ENCODE measurements at places on chromosomes 6 and 20.

GRCh38 chr20:63553933-63554290 is at the start of gene FNDC11:
TSS of gene FNDC11 (plus strand) at chr20:63554159. CDS start at chr20:63555664, 1,505 bp downstream.
- no peak for DNase-seq

DNA sequence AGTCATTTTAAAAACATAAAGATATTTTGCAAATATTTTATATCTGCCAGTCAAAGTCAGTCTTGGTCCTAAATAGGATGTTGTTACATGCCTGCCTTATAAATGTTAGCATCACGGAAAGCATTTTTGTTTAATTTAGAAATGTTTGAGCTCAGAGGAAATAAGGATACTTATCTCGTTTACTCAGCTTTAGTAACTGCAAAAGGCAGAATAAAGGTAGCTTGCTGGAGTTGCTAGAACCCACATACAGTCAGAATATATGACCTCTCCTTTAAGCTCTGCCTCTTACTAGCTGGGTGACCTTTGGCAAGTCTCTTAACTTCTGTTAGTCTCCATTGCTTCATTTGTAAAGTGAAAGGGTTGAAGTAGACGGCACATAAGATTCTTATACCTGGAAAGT is 867.3 kb downstream of the KIF16B start:
- DNase-seq: no peak

- DNase-seq: peak; percentile 17
Measured at GRCh38 chr6:89792881-89793280, 26.7 kb downstream of the MDN1 start.

DNA sequence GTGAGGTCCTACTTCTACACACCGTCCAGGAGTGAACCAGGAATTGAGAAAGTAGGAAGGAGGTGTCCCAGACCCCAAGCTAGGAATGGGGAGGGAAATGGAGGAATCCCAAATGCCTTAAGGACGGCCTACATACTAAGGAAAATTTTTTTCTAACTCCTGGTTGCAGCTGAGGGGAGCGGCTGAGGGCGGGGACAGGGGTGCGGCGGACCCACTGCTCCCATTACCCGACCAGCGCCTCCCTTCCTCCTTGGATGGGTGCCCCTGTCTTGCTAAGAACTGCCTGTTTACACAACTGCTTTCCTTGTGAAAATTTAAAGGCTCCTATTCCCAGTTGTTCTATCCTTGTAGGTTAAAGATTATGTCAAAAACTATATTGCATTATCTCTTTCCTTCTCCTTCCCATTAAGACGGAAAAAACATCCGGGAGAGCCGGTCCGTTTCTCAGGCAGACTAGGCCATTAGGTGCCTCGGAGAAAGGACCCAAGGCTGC is 699 bp upstream of the HSPA1B start:
- peak; percentile 57 for DNase-seq

GRCh38 chr6:26431258-26432172 is 8.8 kb upstream of the BTN3A3 start:
- DNase-seq: no peak

DNA sequence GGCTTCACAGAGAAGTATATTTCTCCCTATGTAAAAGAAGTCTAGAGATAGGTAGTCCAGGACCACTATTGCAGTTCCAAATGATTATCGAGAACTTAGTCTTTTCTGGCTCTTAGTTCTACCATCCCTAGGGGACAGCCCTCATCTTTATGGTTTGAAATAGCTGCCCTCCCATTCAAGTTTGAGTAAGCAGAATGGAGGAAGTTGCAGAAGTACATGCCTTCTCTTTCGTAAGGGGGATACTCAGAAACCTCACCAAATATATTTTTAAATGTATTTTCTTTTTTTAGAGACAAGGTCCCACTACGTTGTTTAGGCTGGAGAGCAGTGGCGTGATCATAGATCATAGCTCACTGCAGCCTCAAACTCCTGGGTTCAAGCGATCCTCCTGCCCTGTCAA is 236.8 kb upstream of the RREB1 start:
- no peak for DNase-seq

DNA sequence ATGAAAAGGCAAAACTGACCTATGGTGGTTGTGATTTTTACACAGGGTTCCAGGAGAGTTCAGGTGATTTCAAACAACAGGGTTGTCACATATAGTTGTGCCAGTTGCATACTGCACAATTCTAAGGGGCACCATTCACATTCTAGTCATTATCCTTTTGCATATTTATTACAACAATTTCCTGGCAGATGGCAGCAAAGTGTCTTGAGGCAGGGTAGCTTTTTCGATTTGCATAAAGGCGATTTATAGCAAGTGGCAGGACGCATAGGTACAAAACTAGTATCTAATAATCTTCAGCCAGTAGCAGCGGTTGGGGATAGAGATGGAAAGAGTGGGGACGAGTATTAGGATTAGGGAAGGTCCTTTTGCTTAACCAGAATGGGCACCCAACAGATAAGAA is 46.5 kb upstream of the TRAF3IP2 start:
- DNase-seq: no peak

- no peak for DNase-seq
Measured at GRCh38 chr6:127367023-127367375, 23.6 kb upstream of the ECHDC1 start.

GRCh38 chr20:62896526-62896925 is 29.8 kb downstream of the DIDO1 start:
- no peak for DNase-seq

DNA sequence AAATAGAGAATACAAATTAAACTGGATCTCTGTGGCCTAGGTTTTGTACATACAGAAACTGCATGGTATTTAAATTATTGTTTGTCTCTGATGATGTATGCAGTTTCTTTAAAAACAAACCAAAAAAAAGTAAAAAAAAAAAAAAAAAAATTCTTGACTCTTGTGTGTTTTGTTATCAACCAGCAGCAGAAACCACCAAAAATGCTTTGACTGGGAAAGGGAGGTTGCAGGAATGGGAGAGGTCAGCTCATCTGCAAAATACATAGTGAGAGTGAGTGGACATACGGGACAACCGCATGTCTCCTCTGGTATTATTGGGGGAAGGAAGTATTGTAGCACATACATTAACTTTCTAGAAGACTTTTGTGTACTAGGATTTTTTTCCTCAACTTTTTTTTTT is 38.0 kb downstream of the TBC1D7 start:
- no peak for DNase-seq

GRCh38 chr6:136033416-136033815 is 181.9 kb downstream of the PDE7B start:
- DNase-seq: no peak

GRCh38 chr6:16162003-16162402 is 33.1 kb downstream of the MYLIP start:
- DNase-seq: no peak

GRCh38 chr6:86192123-86192522 is 549.4 kb upstream of the SYNCRIP start:
- DNase-seq: peak; percentile 2

DNA sequence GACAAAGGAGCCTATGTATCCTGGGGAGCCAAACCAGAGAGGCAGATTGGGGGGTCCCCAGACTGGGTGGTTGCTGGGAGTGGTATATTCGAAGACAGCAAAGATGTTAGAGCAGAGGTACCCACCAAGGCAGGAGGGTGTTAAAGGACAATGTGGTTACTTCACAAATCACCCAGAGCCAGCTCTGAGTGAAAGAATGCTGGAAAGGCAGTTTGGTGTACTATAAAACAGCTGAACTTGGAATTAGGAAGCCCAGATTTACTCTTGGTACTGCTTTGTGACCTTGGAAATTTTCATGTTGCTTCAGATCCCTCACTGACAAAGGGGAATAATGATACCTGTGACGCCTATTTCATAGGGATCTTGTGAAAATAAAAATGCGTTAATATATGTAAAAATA is 121.6 kb downstream of the CD164 start:
- DNase-seq: no peak

GRCh38 chr6:3046295-3046694 is 22.0 kb upstream of the RIPK1 start:
- DNase-seq: no peak

DNA sequence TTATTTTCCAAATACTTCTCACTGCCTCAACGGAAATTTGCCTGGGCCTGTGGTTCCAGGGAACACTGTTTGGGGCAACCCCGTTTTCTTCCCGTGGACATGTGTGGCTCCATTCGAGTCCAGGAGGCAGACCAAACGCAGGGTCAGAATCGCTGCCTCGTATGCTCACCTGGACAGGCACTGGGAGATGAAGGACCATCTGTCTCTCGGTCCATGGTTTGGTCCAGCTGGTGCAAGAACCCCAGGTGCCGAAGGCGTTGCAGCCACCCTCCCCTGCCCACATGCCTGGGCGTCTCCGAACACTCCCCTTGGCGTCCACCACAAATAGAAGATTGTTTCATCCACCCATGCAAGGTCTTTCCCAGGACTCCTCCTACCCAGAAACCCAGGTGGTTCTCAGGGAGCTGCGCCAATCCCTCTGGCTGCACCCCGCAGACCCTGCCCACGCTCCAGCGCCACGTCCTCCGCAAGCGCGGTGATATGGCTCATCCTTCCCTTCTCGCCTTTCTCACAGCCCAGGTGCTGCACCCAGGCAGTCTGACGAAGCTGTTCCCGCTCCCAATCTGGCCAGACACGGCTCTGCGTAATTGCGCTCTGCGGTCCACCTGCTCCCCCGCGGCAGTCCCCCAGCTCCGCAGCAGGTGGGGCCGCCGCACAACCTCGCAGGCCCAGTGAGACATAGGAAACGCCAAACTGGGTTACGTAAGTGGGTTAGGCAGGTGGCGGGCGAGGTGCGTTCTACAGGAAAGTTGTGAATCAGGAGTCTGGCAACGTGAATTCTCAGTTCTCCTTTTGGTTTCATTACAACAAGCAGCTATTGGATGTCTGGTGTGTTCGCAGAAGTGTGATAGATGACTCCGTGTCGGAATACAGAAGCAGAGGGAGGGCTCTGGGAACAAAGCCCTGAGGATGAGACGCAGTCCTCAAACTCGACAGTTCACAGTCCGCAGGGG is 146.2 kb upstream of the ECI2 start:
- DNase-seq: no peak

GRCh38 chr20:3797592-3798372 is 1.7 kb downstream of the CDC25B start:
- DNase-seq: no peak

DNA sequence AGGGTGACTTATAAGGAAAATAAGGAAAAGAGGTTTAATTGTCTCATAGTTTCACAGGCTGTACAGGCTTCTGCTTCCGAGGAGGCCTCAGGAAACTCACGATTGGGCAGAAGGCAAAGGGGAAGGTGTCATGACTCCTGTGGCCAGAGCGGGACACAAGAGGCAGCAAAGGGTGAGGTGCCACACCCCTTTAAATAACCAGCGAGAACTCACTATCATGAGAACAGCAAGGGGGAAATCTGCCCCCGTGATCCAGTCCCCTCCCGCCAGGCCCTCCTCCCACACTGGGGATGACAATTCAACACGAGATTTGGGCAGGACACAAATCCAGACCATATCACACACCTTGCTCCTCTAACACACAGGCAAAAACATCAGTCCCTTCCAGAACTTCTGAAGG is 254.0 kb downstream of the DLL1 start:
- DNase-seq: no peak

GRCh38 chr20:29325304-29325640 is 1932.2 kb upstream of the DEFB115 start:
- peak; percentile 87 for DNase-seq

DNA sequence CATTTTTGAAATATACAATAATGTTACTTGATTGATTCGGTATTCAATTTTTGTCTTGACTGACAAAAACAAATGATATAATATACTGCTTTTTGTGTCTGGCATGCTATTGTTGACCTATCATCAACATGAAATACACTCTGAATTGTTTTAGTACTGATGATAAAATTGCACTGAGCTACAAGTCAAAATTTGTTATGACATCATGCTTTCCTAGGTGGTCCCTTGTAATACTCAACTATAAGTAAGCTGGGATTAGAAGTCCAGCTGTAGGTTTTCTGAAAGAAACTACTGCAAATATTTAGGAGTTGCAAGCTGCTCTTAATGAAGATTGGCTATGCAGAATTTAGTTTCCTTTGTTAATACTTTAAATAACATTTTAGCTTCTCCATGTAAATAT is 7.9 kb upstream of the VNN2 start:
- DNase-seq: no peak

- no peak for DNase-seq
Measured at GRCh38 chr6:144265061-144265357, 20.1 kb upstream of the UTRN start.

- DNase-seq: no peak
Measured at GRCh38 chr6:64691064-64691463, 1016.0 kb downstream of the EYS start.

GRCh38 chr20:32316667-32317066 is 39.2 kb downstream of the KIF3B start:
- no peak for DNase-seq

DNA sequence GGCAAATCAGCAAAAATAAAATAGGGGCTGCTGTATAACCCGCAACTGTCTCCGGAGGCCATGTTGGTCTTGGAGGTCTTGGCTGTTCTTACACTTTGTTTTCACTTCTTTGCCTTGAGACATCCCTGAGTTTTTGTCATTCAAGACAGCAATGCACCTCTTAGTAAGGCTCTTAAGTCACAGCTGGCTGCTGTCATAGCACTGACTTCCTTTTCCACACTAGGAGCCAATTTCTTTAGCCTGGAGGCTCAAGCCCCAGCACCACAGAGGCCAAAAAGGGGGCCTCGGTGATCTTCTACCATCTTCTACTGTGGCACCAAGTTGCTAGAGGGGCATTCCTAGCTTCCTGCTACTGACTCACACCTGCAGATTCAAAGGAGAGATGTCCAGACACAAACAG is 536.3 kb downstream of the CDH26 start:
- DNase-seq: no peak

DNA sequence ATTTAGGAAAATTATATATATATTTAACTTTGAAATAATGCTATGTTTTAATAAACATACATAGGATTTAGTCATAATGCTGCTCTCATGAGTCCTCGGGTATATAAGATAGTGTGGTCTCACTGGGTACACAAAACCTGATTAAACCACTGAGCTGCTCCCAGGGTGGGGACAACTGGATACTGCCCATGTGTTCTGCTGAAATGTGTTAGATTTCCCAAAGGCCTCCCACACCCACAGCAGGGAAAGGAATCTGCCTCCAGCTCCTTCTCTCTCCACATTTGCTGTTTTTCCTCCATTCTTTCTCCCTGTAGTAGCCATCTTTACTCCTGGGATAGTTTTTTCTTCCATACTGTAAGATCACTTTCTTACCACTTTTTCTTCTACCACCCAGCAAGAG is 69.2 kb upstream of the TRAF3IP2 start:
- DNase-seq: no peak

- no peak for DNase-seq
Measured at GRCh38 chr20:40641202-40641601, 47.8 kb downstream of the MAFB start.
